Fibroblast of villous mesenchyme (primary cell): ENCODE measurements at places on chromosomes 13 and 19. TPM values are rescaled to one million over a fixed set of nuclear protein-coding genes. Genes with fewer than 3 reads are reported as not detected.

KCNK6 gene
- 8.6 and 9.3 TPM in 2 replicates for total RNA-seq

ZNF429 gene
- total RNA-seq = 1.9 and 4.3 TPM in 2 replicates

DNA sequence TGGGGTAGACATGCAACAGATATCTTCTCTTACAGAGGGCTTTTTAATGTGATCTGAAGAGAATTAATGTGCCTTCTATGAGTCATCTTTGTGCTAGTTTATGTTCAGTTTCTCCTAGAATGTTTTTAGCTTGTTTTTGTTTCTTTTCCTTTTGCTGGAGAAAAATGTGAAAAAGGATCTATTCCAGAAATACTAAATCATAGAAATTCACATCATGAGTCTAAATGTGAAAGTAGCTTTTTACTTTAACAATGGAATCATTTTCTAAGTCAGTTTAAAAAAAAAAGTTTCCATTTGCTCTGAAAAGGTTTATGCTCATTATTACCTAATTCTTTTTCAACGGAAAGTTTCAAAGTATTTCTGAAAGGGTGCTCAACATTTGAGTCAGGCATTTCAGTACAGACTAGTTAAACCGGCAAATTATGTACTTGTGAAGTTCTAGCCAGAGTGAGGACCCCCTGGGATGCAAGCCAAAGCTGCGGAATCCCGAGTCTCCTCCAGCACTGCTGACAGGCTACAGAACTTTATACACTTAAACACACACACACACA lies 72.9 kb downstream of the SPATA13 start:
- DNase-seq = peak; percentile 64

- peak; percentile 2 for DNase-seq
Measured at GRCh38 chr13:83151308-83151660, 731.0 kb downstream of the SLITRK1 start.

DNA sequence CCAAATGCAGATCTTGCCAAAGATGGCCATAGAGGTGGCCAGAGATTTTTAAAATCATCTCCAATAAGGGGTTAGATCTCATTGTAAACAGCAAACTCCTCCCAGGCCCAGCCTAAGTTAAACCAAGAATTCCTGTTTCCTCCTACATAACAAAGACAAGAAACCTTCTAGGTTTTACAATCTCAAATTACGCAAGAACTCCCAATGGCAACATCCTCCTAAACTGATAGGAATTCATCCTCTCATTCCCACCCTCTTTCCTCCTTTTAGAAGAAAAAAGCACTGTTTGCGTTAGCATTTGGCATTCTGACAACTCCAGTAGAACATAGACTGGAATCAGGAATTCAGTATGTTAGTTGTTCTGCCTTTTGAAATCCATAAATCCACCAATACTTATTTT lies 14.6 kb downstream of the PROSER1 start:
- peak; percentile 89 for DNase-seq
